ENCODE measurements at places on chromosomes 6 and 20. TPM values are rescaled to one million over a fixed set of nuclear protein-coding genes. Genes with fewer than 3 reads are reported as not detected.

SUMO4 gene
- 0.84 TPM for total RNA-seq

LRRN4 gene
- total RNA-seq, result not detected

CDK19 gene
- total RNA-seq, result 14.5 TPM

STAU1 gene
- 66.9 TPM for total RNA-seq

GABBR1 gene
- total RNA-seq, result 3.3 TPM

HLA-DMB gene
- 2.5 TPM for total RNA-seq

DNA sequence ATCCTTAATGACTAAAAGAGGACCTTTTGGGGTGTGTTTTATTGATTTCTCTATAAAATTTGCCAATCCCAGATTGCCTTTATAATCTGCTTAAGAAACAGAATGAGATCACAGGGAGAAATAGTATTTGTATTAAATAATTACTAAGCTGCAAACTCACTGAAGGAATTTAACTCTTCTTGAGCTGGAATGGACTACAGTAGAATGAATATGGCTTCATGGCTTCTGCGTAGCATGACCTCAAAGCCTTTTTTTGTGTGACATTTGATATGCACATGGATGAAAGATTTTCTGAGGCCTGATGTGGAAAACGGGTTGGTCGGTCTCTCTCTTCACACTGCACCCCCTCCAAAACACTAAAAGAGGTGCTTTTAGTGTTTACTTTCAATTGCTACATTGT is 115.9 kb downstream of the QKI start:
- no peak for DNase-seq

DNA sequence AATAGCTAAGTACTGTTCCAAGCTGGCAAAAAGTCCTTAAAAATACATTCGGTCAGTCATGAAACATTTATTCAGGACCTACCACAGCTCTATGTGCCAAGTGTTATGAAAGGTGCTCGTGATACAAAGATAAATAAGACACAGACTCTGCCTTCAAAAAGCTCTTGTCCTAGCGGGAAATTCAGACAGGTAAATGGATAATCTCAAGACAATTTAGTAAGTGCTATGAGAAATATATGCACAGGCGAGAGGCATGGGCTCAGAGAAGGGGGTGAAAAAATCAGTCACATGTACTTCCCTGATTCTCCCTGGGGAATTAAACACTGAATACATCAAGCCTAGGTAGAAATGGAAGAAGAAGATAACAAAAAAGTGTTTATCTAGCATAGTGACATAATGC is 49.8 kb upstream of the HEY2 start:
- no peak for DNase-seq

DNA sequence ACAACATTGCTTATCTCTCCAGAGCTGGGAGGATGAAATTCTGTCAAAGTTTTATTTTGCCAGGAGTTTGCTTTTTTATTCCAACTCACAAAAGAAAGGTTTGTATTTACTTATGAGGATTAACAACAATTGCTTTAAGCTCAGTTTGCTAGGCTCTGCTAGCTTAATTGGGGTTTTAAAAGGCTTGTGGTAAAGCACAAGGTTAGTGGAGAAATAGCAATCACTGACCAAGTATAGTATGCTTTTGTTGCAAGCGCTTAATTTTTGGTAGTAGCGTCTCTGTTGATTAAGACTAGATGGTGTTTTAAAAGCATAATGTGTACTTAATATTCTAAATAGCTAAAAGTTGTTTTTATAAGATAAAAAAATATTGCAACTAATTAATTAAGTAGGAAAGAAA is 45.7 kb downstream of the TINAG start:
- no peak for DNase-seq

DNA sequence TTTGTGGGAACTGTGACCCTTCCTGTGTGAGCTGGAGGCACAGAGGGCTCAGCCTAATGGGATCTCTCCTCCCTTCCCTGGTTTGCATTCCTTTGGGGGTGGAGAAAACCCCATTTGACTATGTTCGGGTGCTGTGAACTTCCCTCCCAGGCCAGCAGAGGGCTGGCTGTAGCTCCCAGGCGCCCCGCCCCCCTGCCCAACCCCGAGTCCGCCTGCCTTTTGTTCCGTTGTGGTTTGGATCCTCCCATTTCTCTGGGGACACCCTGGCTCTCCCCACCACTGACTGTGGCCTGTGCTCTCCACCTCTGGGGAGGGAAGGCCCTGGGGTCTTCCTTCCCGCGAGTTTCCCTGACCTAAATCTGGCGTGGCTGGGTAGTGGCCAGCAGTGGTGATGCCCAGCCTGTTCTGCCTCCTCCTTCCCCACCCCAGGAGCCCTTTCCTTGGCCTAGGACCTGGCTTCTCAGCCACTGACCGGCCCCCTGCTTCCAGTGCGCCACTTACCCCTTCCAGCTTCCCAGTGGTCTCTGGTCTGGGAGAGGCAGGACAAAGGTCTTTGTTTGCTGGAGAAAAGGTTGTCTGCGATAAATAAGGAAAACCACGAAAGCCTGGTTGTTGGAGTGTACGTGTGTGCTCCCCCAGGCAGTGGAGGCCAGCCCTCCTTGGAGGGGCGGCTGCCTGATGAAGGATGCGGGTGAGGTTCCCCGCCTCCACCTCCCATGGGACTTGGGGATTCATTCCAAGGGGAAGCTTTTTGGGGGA is 4.9 kb downstream of the VEGFA start:
- DNase-seq, result peak; percentile 79

DNA sequence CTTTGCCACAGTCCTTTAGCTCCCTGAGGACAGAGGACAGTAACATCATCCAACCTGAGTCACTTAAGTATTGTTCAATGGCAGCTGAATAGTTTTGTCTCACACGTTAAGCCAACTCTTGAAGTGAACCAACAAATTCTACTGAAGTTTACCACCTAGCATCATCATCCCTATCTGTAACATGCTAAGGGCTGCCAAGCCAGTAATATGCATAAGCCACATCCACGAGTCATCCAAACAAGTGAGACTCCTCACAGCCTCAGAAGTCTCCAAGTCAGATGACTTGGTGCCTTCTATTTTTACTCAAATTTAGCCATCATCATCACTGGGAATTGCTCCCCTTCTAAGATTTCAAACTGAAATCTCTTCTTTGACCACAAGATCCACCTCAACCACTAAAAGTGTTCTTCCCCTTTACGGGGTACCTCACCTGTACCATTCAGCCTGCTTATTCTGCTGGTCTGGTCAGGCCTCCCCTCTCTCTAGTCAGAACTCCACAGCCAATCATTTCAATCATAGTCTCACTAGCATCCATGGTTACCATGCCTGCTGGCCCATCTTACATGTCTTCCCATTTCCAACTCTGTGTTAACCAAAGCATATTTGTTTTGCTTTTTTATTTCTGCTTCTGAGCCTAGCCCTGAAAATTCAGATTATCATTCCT is 73.7 kb downstream of the DTNBP1 start:
- peak; percentile 51 for DNase-seq

GRCh38 chr20:53574819-53575218 is 18.8 kb downstream of the ZNF217 start:
- DNase-seq, result no peak

GRCh38 chr6:130107710-130108109 is 89.3 kb downstream of the L3MBTL3 start:
- no peak for DNase-seq

DNA sequence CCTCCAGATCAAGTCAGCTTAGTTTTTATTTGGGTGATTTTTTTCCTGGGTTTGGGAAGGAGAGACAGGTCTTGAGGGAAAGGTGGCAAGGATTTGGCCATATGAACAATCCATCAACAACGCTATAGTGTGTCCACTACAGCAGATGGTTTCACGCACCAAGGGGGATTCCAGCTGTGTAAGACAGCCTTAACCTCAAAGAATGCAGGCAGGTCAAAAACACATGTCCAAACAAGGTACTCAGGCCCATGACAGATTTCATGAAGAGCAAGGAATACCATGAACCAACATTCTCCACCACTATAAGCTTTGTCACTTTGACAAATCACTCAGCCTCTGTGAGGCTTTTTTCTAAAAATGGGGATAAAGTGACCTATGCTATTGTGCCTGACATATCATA is 2.0 kb downstream of the AIF1 start:
- no peak for DNase-seq

Data from RPMI7951 (cell line).